Vagina (tissue), 2 donors: ENCODE measurements at places on chromosomes 6 and 20. TPM values are rescaled to one million over a fixed set of nuclear protein-coding genes. Genes with fewer than 3 reads are reported as not detected.

GRCh38 chr20:63681609-63682142 lies 14.8 kb upstream of the TNFRSF6B start:
- DNase-seq: no peak

The HTR1B gene
- not detected for total RNA-seq

DNA sequence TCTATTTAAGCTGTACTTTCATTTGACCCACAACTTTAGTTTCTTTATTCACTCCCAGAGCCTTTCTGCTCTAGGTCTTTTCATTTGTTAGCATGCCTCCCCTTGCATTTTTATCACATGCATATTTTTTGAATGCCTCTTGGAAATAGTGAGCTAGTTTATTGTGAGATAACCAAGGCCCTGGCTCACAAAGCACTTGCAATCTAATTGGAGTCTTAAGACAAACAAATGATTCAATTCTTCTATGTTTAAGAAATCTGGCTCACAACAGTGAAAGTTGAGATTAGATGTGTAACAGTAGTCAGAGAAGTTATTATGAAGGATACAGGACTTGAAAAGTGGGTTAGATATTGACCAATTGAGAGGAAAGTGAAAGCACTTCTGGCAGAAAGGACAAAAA lies 173.4 kb downstream of the MOXD1 start:
- DNase-seq: no peak

The VSTM2L gene
- total RNA-seq: not detected

DNA sequence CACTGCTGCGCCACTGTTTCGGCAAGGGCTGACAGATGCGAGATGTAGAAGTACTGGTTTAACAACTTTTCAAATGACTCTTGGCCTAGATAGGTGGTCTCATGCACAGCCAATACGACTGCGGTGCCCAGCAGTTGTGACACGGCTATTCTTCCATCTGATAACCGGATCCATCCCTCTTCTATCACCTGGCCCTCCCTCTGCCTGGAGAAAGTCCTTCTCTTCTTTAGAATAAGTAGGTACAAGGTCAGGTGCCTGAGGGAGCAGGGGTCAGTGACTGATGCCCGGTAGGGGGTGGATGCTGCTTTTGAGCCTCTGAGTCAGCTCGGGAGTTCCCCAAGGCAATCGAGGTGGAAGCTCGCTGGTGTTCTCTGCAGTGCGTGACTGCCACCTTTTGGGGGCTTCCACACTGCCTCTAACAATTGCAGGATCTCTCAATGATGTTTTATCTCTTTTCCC lies 166.8 kb upstream of the GRIK2 start:
- no peak for DNase-seq
